ENCODE measurements at places on chromosomes 2 and 18.
A peak's percentile ranks its signal among the peaks of the same experiment; 100 is the strongest.

DNA sequence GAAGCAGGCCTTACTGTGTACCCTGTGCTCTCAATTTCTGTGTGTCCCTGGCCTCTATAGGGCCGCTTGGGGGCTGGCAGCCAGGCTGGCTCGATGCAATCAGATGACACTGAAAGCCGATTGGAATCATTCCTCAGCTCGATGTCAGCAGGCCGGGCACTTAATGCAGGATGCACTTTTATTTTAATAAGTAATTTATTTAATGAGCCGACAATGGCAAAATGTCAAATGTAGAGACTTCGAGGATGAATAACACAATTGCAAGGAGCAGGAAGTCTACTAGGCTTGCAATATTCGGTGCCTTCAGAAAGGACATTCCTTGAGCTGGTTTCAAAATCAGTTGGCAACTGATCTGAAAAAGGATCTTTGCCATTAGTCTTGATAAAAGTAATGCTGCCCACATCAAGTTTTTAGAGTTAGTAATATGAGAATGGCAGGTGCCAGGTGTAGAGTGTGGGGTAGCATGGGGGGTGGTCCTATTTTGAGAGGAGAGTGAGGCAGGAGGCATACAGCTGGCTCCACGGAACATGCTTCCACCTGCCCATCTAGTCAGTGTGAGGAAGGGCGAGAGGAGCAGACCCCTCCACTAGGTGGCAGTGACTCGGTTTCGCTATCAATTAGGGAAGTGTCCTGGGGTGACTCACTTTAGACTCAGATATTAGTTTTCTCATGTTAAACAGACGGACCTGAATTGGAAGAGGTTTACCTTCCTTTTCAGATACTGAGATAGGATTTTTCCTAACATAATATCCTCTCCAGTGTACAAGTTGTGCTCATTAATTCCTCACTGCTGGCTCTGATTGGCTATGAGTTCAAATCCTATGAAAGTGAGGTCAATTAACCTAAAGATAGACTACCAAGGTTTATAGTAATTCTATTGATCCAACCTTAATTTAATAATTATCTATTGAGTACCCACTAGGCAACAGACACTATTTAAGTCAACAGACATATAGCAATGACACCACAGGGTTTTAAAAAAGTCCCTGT is 80.9 kb downstream of the NABP1 start:
- DNase-seq, result peak; percentile 92

DNA sequence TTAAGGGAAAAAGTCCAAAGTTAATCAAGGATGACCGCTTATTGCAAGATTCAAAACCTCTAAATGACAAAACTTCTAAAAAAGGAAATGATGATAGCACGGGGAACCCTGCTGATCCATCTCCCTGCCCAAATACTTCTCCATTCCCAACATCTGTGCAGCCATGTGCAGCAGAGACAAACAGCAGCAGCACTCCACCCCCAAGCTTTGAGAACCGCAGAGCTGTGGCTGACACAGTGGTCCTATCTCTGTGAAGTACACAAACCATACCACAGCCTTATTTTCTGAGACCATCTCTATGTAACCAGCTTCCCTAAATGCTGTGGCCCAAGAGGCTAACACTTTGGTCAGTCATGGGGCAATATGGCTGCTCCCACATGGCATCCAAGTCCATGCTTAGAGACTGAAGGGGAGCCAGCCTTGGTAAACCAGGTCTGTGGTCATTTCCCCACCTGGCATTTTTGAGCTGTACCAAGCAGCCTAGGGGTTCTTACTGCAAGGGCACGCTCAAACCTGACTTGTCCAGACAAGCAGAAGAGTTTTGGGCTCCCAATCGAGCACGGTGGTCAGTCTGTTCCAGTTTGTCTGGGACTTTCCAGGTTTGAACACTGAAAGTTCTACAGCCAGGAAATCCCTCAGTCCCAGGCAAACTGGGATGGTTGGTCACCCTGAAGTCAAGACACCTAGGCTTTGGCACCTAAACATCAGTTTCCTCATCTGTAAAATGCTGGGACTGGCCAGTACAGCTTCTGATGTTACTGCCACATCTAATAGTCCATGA is 17.1 kb upstream of the NFE2L2 start:
- peak; percentile 91 for DNase-seq

DNA sequence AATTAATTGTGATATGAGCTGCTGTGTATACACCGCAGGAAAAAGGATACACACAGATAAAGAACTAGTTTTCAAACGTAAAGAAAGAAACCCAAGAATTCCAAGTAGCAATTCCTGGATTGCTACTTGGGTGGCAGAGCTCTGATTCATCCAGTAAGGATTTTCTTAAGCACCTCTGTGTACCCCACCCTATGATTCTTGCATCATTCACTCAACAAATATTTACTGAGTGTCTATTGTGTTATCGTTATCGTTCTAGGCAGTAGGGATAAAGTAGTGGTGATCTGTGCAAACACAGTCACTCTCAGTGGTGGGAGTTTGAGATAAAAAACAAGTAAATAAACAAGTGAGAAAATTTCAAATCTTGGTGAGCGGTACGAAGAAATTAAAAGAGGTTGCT is 4.9 kb upstream of the TMEM200C start:
- no peak for DNase-seq

- no peak for DNase-seq
These were observed 293.4 kb upstream of the MEX3C start for GRCh38 chr18:51490860-51491259.
